Left ventricle myocardium inferior (tissue), 1 donor: ENCODE measurements at places on chromosomes 6 and 20.

- DNase-seq = no peak
Observed at GRCh38 chr6:17585766-17586490, 14.2 kb upstream of the FAM8A1 start.

GRCh38 chr6:766625-767024 lies 73.7 kb upstream of the EXOC2 start:
- no peak for DNase-seq

DNA sequence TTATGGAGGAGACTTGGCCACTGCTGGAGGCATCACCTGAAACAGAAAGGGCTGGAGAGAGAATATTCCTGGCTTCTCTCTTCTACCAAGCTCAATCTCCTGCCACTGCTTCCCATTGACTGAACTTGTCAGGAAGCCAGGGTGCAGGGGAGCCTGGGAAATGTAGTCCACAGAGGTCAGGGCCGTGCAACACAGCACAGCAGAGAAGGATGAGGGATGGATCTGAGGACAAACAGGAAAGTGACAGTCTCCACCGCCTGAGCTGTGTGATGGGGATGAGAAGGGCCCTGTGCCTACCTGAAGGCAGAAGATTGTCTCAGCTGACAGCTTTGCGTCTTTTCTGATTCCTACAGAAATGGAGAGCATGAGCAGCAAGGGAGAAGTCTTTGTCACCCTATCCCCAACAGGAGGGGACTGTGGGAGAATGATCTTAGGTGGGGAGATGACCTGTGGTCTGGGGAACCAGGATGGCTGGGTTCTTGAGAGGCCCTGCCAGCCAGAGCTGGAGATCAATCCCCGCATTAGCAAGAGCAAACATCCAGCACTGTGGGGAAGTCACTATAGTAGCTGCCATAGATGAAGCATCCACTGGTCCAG lies 114.2 kb downstream of the SNX5 start:
- peak; percentile 68 for DNase-seq

GRCh38 chr6:13803581-13803980 lies 10.8 kb downstream of the MCUR1 start:
- no peak for DNase-seq

- DNase-seq = no peak
Observed at GRCh38 chr6:133806382-133807140, 82.4 kb upstream of the TCF21 start.

- no peak for DNase-seq
Observed at GRCh38 chr20:40282941-40283340, 406.1 kb downstream of the MAFB start.

DNA sequence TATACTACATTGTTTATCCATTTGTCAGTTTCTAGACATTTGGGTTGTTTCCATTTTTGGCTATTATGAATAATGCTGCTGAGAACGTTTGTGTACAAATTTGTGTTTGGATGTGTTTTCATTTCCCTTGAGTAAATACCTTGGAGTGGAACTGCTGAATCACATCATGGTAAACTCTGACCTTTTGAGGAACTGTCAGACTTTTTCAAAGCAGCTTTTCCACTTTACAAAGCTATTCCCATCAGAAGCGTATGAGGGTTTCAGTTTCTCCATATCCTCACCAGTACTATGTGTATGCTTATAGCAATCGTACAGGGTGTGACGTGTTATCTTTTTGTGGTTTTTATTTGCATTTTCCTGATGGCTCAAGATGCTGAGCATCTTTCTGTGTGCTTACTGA lies 103.7 kb downstream of the MYO6 start:
- no peak for DNase-seq

DNA sequence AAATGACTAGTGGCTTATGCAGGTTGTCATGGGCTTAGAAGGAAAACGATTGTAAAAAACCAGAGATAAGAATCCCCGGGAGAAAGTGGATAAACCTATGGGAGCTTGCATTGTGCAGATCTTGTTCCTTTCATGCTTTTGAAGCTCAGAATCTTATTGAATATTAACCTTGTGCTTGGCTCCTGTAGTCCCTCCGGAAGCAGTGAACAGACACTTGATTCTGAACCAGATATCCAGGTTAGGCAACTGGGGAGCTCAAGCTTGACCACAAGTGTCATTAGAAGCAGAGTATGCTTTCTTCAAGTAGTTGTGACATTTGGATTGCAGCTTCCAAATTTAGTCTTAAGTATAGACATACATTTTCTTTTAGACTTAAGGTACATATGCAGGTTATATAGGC lies 212.6 kb upstream of the MOCS1 start:
- DNase-seq = no peak

- no peak for DNase-seq
Observed at GRCh38 chr6:69918813-69919475, 52.6 kb downstream of the COL19A1 start.

DNA sequence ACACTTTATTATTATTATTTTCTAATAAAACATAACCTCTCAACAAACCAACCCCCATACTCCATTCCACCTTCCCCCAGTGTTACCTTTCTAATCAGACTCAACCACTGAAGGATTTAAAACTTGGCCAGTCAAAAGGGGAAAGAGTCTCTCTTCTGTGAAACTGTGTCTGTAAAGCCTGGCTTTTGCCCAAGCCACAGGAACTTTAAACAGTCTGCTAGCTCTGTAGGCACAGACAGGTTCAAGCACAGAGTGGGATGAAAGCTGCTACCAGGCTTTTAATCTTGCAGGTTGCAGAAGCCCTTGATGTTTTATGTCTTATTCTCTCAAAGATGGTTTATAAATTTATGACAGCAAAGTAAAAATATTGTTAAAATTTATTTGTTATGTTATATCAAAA lies 585.7 kb downstream of the TENT5A start:
- no peak for DNase-seq

DNA sequence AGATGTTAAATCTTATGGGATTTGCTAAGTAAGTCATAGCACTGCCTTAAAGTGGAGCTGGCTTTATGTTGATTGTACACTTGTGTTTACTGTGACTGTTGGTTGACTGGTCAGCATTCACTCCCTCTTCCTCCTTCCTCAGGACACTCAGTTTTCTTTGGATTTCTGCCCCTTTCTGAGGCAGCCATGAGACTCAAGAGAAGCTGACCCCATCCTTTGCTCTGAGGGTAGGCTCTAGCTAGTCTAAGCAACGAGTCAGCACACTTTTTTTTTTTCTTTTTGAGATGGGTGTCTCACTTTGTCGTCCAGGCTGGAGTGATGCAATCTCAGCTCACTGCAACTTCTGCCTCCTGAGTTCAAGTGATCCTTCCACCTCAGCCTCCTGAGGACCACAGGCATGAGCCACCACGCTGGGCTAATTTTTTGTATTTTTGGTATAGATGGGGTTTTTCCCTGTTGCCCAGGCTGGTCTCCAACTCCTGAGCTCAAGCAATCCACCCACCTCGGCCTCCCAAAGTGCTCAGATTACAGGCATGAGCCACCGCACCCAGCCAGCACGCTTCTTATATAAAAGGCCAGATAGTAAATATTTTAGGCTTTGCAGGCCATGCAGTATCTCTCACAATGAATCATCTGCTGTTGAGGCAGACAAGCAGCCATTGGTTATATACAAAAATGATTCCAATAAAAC lies 191.4 kb downstream of the NFATC2 start:
- no peak for DNase-seq

DNA sequence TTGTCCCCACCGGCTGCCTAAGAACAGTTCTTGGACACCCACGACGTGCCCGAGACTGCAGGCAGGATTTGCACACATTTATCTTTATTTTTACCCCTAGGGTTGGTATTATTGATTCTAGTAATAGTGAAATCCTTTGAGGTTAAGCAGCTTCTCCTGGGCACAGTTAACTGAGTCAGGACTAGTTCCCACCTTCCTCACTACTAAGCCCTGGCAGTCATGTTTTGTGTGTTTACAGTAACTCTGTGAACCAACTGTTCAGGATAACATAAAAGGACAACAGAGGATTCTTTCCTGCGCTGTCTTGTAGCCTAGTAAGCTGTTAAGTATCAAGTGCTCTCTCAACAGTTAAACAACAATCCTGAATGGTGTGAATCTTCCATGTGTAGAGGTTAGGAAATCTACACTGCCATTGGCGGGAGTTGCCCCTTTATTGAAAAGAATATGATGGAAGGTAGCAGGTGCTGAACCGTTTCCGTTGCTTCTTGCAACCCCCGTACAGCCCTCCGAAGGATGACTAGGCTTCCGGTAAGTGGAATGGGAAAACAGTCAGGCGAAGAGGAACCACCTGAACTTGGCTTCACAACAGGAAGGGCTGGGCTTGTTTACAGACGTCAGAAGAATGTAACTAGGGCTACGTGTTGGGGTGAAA lies 979 bp upstream of the SOD2 start:
- DNase-seq = no peak

- no peak for DNase-seq
Observed at GRCh38 chr20:47757145-47758035, 27.9 kb downstream of the SULF2 start.

DNA sequence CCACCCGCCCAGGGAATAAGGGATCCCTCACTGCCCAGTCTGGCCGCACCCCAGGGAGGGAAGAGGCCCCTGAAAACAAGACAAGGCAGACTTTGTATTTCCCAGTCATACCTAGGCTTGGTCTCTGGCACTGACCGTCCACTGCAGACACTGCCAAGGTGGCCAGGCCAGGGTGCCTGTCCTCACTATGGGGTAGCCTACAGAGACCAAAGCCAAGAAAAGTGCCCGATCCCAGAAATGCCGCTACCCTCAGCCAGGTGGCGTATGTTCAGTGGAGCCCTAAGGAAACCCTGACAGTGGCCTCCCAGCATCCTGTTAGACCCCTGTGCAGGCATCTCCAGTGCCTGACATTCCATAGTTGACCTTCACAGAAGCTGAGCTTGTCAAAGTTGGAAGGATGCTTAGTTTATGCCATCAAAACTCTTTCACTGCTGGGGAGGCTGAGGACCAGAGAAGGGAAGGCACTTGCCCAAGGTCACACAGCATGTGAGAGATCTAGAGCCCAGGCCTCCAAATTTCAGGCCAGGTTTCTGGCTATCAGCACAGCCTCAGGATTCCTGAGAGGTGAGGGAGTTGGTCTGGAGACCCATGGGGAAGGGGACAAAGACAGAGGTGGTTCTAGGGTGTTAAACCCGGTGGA lies 2.5 kb downstream of the SCRT2 start:
- no peak for DNase-seq

GRCh38 chr6:139847457-139847813 lies 473.0 kb upstream of the CITED2 start:
- no peak for DNase-seq

DNA sequence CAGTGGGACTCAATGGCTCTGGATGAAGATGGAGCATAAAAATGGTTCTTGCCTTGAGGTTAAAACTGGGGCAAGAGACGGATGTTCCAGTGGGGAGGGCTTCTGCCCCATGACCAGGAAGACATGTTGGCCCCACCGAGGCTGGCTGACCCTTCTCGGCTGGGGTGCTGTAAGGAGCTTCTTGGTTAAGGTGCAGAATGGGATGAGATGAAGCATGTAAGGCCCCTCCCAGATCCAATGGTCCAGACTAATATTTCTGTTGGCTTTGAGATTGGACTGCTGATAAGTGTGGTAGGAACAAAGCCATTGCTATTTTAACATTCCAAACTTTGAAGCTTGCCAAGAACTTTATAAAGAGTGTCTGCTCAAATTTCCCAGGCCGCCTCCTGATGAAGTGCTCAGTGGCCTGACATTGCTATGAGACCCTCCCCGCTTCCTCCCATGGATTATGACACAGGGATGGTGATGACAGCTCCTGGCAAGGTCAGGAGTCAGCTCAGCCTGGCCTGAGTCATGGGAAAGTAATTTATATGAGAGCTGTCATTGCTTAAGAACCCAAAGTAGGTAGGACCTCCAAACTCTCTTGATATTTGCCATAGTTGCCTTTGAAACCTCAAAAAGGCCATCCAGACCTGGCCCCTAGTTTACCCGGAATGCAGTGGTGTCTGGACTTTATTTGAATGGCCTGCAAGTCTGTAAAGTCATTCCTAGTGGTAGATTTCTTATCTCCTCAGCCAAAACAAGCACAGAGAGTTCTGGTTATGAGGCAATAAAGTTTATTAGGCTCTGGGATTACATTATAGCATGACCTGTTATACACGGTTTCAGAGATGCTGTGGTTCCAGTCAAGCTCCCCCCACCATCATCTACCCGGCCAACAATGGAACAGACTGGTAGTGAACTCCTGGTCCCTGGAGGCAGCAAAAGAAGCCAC lies 55.2 kb downstream of the TGM2 start:
- peak; percentile 81 for DNase-seq

GRCh38 chr6:13405961-13406477 lies 77.7 kb upstream of the TBC1D7 start:
- no peak for DNase-seq

GRCh38 chr6:150452428-150453243 lies 83.8 kb downstream of the IYD start:
- peak; percentile 46 for DNase-seq

DNA sequence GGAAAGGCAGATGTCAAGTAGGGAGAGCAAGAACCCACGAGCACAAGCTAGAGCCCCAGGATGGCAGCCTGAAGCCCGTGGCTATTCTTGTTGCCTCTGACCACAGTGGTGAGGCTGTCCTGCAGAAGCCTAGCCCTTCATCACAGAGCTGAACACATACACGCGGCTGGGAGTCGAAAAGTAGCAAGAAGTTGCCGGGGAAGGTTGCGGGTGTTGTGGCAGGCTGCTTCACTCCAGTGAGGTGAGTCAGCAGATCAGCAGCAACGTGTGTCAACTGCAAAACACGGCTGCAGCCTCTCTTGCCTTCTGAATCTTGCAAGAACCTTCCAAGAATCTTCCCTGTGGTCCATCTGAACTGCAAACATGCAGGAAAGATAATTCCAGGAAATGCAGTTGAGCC lies 10.6 kb upstream of the STX16 start:
- DNase-seq = no peak

GRCh38 chr6:36124881-36125280 lies 5.4 kb upstream of the MAPK13 start:
- DNase-seq = no peak

GRCh38 chr6:54426995-54427394 lies 118.8 kb downstream of the TINAG start:
- DNase-seq = no peak

DNA sequence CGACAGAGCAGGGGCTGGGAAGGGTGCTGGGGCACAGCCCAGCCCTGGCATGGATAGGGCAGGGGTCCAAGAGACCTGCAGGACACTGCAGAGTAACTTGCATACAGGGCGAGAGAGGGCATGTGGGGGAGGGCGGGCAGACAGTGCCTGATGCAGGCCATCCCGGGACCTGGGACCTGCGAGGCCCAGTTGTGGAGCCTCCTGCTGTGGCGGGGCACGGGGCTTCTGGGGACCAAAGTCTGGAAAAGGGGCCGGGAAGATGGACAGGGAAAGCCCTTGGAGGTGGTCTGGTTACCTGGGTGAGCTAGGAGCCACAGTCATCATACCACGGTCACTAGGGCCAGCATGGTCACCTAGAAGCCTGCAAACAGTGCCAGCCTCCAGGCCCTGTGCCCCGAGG lies 412 bp upstream of the TUBB1 start:
- DNase-seq = no peak
